ENCODE measurements at places on chromosomes 11 and 22.

DNA sequence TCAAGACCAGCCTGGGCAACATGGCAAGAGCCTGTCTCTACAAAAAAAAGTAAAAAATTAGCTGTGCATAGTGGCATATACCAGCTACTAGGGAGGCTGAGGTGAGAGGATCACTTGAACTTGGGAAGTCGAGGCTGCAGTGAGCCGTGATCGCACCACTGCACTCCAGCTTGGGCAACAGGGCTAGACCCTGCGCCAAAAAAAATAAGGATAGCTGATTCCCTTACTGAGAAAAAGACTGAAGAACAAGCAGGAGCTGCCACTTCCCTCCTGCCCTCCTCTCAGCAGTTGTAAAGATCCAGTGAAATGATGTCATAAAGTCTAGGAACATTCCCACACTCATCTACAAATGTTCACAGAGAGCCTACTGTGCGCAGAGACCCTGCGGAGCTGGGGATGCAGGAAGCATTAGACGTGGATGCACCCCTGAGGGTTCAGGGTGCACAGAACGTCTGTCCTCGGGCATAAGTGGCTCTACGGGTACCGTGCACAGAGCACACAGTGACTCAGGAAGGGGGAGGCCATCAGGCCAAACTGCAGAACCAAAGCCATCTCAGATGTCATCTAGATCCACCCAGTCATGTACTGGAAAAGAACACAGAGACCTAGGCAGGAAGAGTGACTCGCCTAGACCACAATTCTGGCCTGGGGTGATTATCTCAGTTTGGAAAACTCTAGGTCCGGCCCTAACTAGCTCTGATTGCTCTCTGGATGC is 11.7 kb downstream of the SEC14L2 start:
- no peak for DNase-seq

DNA sequence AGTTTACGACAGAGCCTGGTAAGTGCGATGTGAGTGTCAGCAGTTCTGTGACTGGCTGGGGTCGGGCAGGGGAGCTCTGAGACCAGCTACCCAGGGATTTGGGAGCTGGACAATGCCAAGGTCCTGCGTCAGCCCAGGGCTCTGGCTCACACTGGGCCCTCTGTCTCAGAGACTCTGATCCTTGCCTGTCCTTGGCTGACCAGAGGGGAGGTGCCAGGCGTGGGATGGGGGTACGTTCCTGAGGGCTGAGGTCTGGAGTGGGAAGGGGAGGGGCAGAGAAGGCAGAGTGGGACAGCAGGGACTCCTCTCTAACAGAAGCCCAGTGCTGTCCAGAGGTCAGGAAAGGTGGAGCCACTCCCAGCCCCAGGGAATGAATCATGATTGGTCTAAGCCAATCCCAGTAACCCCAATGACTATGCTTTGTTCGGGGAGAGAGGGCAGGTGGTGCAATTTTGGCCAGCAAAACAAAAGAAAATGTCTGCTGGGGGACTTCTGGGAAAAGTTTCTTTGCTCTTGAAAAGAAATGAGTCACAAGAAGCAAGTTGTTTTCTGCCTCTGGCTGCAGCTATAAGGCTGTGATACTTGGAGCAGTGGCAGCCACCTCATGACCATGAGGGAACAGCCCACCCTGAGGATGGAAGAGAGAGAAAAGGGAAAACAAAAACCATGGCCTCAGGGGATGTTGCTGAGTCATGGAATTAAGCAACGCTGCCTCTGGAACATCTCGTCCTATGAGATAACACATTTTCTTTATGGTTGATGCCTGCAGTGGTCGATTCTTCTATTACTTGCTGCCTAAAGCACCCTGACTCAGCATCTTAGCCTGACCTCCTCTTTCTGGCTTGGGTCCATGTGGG is 108.3 kb downstream of the CHST1 start:
- DNase-seq = no peak

GRCh38 chr11:122917311-122917710 is 34.8 kb downstream of the JHY start:
- DNase-seq = no peak

DNA sequence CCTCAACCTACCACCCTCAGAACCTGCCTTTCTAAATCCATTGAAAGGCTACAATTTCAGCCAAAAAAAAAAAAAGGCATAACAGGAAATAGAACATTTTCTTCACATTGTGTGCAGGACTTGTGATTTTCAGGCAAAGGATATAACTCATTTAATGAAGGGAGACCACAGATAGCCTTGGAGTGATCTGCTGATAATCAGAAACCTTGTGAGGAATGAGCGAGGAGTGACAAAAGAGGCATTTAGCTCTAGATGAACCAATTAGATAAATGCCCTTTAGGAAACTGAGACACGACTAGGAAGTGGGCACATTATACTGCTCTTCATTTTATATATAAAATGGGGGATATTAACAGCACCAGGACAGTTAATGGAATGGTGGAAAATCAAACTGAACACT is 216.5 kb upstream of the GRIA4 start:
- DNase-seq = no peak

DNA sequence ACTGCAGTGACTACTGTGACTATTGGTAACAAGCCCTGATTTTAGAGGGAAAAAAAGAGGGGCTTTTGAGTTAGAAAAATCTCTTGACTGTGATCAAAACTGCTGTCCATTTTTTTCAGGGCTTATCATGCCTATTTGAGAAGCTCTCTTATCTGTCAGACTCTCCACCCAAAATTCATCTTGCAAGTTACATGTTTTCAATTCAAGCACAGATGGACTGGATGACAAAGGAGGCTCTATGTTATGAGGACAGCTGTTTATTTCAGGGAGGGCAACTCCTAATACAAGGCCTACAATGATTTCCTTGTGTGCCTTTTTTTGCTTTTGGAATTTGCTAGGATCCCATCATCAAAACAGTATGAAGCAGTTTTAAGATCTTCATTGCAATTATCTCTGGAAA is 35.2 kb upstream of the USP47 start:
- no peak for DNase-seq

- DNase-seq = no peak
Measured at GRCh38 chr11:10108915-10109680, 184.9 kb downstream of the SBF2 start.

DNA sequence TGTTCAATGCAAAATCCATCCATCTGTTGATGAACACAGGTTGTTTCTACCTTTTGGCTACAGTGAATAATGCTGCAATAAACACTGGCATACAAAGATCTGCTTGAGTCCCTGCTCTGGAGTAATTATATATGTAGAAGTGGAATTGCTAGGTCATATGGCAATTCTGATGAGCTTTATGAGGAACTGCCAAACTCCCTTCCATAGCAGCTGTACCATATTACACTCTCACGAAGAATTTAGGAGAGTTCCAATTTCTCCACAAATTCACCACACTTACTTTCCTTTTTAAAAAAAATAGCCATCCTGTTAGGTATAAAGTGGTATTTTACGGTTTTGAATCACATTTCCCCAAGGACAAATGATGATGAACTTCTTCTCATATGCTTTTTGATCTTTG is 62.2 kb downstream of the RSF1 start:
- no peak for DNase-seq

DNA sequence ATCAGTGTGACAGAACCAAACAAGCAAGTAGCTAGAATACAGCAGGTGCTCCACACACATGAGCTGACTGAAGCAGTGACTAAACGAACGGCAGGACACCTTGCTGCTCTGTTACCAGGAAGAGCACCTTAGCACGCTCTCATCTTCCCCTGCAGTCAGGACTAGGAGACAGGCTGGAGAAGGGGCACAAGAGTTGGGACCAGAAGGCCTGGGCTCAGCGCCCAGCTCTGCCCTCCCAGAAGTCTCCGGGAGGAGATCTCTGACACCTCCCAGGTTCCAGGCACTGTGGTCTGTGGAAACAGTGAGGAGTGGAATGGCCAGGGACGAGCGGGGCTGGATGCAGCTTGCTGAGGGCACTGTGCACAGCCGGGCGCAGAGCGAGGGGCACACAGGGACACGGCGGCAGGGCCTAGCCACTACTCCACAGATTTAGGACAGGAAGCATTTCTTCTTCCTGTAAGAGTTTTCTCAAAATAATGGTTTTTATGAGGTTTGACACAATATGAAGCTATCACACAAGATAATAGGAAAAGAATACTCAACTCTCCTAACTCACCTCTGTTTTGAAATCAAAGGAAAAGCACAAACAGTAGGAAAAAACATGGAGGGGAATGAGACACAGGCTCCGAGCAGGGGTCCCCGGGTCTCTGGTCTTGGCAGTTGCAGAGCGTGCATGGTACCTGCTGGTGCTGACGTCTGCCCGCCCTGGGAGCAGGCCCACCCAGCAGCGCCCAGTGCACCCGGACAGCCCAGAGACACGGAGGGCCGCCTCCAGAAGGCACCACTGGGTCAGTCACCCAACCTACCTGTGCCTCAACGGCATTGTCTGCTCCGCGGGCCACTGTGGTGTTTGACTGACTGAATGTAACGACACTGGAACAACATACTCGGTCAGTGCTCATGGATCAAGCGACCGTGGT is 67.6 kb downstream of the NCAPD3 start:
- no peak for DNase-seq

DNA sequence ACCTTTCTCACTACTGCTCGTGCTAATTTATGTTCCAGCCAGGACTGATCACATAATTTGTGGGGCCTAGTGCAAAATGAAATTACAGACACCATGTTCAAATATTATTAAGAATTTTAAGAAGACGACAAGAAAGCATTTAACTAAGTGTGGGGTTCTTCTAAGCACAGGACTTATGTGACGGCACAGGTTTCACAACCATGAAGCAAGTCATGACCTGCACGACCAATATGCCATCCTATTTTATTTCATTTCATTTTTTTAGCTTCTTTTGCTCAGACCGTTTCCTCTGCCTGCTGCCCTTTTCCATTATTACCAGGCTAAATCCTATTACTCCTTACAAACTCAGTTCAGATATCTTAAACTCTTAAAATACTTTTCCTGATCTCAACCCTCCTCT is 462.5 kb downstream of the AASDHPPT start:
- DNase-seq = no peak

- DNase-seq = no peak
Measured at GRCh38 chr11:68200639-68201038, 12.5 kb downstream of the KMT5B start.

DNA sequence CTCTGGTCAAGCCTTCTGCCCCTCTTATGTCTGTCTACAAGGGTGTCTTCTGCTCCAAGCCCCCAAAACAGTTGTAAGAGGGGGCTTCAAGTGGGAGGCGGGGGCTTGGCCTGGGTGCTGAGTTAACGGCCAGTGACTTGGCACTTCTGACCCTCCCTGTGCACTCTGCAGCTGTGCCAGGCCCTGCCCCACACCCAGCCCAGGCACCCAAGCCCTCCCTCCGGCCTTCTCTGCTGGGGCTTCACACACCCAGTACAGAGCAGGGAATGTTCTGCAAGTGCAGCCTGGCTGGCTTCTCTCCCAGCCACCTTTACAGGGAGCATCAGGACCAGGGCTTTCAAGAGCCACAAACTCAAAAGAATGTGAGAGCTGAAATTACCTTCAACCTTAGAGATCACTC is 3.8 kb downstream of the TMEM121B start:
- DNase-seq = no peak

- no peak for DNase-seq
Measured at GRCh38 chr22:36256478-36256877, 3.5 kb downstream of the APOL1 start.

DNA sequence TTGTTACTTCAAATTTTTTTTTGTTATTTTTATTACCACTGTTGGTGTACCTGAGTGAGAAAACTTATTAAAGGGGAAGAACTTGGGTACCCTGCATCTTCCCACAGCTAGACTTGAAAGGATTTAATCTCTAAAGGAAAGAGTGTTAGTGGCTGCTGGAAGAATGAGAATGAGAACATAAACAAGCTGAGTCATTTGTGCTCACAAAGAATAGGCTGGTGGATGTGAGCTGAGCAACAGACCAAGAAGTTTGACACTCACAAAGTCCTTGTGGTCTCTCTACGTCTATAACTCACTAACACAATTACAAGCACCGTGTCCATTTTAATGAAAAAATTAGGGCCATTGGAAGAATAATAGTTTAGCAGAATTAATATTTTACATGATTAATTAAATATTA is 217.6 kb upstream of the ANO5 start:
- no peak for DNase-seq

- DNase-seq = no peak
Measured at GRCh38 chr22:36116127-36116526, 44.4 kb downstream of the APOL3 start.

- no peak for DNase-seq
Measured at GRCh38 chr11:97729546-97730272, 1291.0 kb upstream of the CNTN5 start.

DNA sequence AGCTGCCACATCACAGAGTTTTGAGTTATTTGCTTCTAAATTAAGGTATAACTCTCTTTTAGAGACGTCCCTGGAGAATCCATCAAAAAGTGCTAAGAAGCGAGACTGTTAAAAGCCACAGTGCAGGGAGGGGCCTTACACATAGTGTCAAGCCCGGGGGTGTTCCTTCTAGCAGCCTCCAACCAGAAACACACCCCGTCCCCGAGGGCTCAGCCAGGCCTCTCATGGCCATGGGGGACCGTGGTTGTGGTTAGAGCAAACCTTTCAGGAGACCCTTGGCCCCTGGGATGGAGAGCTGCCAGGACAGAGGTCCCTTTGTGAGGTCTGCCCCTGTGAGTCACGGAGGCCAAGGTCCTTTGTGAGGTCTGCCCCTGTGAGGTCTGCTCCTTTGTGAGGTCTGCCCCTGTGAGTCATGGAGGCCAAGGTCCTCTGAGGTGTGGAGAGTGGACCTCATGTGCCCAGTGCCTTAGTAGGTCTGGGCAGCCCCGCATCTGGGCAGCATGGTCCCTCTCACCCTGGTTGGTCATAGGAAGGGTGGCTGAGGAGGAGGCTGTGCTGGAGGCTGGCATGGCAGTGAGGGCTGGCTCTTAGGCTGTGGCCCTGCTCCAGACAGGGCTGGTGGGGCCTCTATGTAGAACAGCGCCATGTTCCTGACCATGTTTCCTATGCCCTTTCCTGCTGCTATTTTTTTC is 5.4 kb downstream of the GNAZ start:
- no peak for DNase-seq

- no peak for DNase-seq
Measured at GRCh38 chr11:11391169-11391568, 38.1 kb upstream of the CSNK2A3 start.

DNA sequence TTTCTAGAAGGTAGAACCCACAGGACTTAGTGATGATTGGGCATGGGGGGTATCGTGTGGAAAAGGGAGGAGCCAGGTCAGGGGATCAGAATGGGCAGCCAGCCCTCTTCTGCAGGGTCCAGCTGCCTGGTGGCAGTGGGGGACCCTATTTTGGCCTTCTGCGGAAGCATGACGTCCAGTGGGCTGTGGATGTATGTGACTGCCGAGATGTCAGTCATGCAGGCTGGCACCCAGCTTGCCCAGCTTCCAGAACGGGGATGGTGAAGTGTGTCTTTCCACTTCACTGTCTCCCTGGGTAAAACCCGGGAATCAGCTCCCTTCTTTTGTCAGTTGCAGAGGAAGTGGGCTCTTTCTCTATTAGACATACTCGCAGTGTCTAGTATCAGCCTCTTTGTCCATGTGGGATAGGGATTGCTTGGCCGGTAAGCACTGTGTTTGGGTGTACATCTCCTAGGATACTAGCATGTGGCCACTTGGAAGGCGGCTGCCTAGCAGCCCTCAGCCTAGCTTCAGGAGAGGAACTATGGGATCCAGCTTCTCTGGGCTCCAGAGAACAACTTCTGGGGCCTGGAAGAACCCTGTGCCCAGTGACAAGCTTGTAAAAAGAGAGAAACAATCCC is 51.4 kb downstream of the GRIK4 start:
- DNase-seq = no peak

- DNase-seq = no peak
Measured at GRCh38 chr22:42683578-42684283, 34.5 kb upstream of the CYB5R3 start.

All from SHP77 (cell line).